ENCODE measurements at places on chromosomes 12 and 14. TPM values are rescaled to one million over a fixed set of nuclear protein-coding genes. Genes with fewer than 3 reads are reported as not detected.

CCDC197 gene
- not detected for polyA plus RNA-seq

SLC25A47 gene
- polyA plus RNA-seq: not detected

- DNase-seq: no peak
These were observed 54.7 kb upstream of the OTOGL start for GRCh38 chr12:80044694-80045046.

GRCh38 chr12:123475246-123475703 is 17.3 kb downstream of the SNRNP35 start:
- DNase-seq: peak; percentile 46

DNA sequence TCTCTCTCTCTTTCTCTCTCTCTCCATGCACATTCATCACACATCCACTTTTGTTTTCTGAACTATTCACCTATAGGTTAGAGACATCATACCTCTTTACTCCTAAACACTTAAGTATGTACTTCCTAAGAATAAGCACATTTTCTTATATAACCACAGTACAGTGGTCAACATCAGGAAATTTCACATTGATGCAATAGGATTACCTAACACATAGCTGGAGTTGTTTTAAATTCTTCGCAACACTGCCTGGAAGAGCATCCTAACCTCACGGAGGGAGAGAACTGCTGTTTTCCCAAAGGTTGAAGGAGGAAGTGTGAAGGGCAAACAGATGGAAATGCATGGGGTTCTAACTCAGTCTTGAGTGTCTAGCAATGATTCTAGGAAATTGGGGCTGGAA is 159.2 kb downstream of the SYT1 start:
- no peak for DNase-seq

DNA sequence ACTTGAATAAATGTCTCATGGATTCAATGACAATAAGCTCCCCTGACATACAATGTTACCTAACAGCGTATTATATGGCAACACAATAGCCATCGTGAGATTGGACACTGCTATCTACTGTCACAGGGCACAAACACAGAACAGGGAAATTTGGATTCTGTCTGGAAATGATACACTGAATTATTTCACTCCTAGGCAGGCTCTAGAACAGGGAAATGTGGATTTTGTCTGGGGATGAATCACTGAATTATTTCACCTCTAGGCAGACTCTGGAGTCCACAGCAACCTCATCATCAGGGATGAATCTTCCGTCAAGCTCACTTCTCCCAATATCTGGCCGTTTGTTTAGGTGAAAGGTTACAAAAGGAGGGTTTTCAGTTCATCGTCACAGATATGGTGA is 288.8 kb downstream of the TMEM132D start:
- DNase-seq: no peak

DNA sequence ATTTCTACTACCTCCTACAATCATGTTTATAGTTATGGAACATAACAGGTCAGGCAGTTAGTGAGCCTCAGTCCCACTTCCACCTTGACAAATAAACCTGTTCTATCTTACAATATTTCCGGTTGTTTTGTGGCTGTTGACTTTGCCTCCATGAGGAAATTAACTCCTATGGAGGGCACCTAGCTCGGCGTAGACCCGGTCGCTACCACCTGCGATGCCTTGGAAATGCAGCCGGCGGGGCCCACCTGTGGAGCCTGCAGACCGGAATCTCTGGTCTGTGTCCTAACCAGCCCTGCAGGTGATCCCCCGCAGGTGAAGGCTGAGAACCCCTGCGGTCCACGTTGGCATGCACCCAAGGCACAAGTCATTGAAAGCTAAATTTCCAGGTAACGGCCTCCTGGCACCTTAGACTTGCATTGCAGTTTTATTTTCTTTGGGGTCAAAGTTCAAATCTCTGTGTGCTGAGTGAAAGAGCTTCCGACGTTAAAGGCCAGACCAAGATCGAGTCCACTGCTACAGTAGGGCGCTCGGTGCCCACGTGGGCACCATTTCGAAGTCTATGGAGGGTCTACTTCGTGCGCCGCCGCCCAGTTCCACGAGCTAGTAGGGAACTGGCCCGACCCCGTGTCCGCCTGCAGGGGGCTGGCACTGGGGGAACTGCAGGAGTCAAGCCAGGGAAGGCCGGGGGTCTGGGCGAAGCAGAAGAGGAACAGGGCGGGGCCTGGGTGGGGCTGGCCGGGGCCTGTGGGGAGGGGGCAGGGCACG is 782 bp upstream of the PIWIL1 start:
- no peak for DNase-seq

CPM gene
- polyA plus RNA-seq: 27.3 TPM

A2M gene
- polyA plus RNA-seq: 218 TPM

DNA sequence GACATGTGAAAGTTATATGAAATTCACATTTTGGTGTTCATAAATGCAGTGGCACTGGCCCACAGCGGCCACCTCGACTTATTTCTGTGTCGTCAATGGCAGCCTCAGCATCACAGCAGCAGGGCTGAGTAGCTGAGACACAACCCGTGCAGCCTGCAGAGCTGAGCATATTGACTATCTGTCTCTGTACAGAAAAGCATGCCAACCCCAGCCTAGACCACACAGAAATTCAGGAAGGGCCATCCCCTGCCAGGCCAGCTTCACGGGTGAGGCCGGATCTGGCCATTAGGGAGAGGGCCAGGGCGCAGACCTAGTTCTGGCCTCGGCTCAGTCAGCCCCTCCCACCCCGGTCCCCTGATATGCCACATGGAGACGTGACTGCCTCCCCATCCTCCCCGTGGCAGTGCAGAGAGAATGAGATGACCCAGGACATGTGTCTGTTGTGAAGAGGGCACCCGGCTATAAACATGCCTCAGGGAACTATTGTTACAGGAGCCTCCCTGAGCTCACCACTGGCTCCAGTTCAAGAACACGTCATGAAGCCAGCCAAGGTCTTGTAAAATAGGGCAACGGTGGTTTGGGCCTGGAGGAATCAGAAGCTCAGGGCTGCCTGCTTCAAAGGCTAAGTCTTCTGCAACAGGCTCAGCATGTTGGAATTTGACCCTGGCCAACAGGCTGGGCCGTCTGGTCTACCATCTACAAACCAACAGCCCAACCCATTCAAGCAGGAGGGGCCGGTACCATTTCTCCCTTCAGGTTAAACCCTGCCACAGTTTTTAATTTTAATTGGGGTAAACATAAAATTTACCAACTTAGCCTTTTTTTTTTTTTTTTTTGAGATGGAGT is 25.5 kb downstream of the SCARB1 start:
- peak; percentile 64 for DNase-seq

KRT72 gene
- polyA plus RNA-seq: not detected

DNA sequence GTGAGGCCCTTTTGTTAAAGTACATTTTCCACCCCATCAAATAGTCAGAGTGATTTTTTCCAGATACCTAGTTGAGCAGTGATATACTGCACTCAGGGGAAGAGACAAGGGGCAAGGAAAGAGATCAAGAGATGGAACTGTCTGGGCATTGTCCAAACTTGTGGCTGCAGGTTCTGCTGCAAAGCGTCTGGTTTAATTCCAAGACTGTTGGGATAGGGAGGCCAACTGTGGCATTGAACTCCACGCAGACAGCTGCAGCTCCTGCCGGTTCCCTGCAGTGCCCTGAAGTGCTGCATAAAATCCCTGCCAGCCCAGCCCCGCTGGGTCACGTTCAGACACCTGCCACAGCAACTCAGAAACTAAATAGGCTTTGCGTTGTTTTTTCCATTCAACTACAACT is 30.5 kb downstream of the RPH3A start:
- no peak for DNase-seq

- DNase-seq: no peak
These were observed 125.2 kb downstream of the NTF3 start for GRCh38 chr12:5556946-5557673.

KLRC2 gene
- polyA plus RNA-seq: not detected

TEX52 gene
- polyA plus RNA-seq: 3.1 TPM

TMEM119 gene
- polyA plus RNA-seq: 15.0 TPM

JPH4 gene
- polyA plus RNA-seq: 8.9 TPM

- no peak for DNase-seq
These were observed 112.9 kb downstream of the DAAM1 start for GRCh38 chr14:59301354-59301753.

- no peak for DNase-seq
These were observed 25.1 kb downstream of the PRKAB1 start for GRCh38 chr12:119692997-119693396.

GRCh38 chr14:37862263-37862662 is 266.8 kb downstream of the TTC6 start:
- DNase-seq: no peak

KRT81 gene
- polyA plus RNA-seq: not detected

GRCh38 chr12:95412482-95413311 is 61.3 kb upstream of the METAP2 start:
- DNase-seq: no peak

DNA sequence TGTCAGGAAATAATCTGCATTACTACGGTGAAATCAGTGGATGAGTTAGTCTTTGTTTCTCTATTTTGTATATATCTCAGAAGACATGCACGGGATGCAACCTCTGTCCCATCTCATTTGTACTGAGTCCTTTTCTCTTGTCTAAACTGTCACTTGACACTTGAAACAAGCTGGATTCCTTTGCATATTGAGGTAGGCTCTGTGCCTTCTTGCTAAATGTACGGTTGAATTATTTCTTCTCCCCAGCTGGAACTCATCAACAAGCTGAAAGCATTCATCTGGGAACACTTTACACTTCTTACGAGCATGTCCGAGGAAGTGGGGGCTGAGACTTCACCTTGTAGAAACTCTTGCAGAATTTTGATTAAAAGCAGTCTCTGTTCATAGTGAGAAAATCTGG is 119.5 kb downstream of the VEZT start:
- DNase-seq: peak; percentile 39

GRCh38 chr12:13947276-13947946 is 34.0 kb downstream of the GRIN2B start:
- DNase-seq: peak; percentile 57

- no peak for DNase-seq
These were observed 336.2 kb downstream of the DPF3 start for GRCh38 chr14:72557671-72558070.

- DNase-seq: no peak
These were observed 16.1 kb upstream of the LYZ start for GRCh38 chr12:69331909-69332684.

DNA sequence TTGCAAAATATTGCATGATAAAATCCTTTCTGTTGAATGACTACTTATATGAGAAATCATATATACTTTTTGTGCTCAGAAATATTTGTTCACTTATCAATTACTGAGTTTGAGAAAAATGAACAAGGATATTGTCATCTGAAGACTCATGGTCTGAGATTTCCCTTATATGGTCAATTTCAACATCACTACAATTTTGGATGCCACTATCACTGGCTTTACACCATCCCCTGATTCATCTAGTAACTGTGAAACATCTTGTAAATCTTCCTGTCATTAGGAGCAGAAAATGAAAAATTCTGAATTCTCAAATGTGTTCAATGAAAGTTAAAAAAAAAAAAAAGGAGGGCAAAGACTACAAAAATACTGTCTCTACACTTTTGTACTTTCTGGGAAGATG is 21.8 kb upstream of the GXYLT1 start:
- no peak for DNase-seq

All from left kidney (tissue), 8 donors.